RCC 7860 (cell line): ENCODE measurements at places on chromosomes 12 and 14.
A peak's percentile ranks its signal among the peaks of the same experiment; 100 is the strongest.

- DNase-seq, result no peak
These were observed at the start of gene TMEM229B for GRCh38 chr14:67487937-67488893. TSS of gene TMEM229B (minus strand) at chr14:67488721. CDS start at chr14:67473923, 14,798 bp downstream.

DNA sequence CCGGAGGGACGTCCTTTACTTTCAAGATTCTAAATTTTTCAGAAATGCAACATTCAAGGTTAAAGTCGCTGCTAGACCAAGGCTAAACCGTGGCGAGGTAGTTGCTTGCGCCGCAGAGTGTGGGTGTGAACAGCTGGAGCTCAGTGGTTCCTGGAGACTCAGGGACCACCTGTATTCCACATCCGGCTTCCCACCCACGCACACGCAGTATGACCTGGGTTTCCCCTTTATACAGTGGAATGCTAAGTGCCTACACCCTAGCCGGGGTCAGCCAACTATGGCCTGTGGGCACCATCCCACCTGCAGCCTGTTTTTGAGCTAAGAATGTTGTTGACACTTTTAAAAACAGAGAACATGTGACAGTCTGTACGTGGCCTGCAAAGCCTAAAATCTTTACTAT lies 42.9 kb upstream of the TESC start:
- no peak for DNase-seq

DNA sequence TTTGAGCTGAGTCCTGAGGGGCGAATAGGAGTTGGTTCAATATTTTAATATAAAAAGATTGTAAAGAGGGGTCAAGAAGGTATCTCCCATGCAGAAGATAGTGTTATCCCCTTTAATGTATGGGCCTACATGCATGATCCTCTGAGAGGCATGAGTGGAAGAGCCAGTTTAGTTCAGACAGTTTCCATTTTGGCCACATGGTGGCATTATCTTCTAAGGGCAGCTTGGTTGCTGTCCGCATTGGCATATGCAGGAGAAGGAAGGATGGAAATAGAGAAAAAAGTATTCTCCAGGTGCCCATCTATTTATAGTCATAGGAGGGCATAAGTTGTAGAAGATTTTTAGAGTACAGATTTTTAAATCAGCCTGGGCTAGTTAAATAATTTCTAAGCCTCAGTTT lies 5.4 kb downstream of the SAMD4A start:
- DNase-seq, result peak; percentile 29

DNA sequence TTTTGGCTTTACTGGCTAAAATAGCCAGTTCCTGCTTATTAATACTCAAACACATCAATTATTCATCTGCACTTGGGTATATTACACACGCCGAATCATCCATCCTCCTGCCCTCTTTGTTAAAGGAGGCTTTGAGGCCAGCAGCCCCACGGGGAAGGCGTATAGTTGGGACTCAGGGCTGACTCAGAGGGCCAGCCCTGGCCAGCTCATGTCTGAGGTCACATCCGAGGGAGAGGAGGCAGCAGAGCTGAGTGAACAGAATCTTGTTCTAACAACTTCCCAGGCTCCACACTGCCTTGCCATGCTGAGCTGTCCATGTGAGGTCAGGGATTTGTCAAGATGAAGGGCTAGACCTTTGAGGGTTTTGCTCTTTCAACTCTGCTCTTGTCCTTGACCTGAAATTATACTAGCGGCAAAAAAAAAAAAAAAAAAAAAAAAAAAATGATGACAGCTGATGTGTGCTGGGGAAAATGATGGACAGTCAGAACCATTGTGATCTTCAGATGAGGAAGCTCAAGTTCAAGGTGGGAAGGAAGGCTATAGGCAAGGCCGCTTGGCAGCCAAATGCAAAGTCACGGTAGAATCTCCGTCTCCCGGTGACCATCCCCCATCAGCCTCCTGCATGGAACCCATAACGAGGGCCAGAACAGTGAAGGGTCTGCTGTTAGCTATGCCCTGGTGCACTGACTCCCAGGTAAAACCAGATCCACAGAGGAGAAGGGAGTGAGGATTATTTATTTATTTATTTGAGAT lies 12.5 kb upstream of the MARK3 start:
- peak; percentile 80 for DNase-seq

DNA sequence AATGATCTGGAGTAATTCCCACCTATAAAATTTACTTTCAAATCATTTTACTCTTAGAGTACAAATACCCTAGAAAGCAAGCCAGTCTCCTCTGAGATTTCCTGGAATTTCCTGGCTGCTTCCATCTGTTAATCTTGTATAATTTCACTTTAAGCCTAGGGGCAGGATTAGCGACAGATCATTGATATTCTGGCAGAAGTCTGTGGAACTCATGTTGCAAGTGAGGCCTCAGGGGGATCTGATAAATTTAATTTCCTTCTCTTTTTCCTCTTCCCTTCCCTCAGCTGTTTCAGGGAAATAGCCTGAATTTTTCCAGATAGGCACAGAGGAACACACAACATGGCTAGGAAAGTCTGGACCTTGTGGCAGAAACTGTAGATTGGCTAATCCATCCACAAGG lies 5.9 kb upstream of the KRT6A start:
- no peak for DNase-seq

GRCh38 chr14:55328317-55328716 lies 57.1 kb downstream of the FBXO34 start:
- no peak for DNase-seq
